ENCODE measurements at places on chromosomes 6 and 20.

GRCh38 chr6:137728386-137729349, 138.4 kb upstream of the TNFAIP3 start:
- no peak for DNase-seq

DNA sequence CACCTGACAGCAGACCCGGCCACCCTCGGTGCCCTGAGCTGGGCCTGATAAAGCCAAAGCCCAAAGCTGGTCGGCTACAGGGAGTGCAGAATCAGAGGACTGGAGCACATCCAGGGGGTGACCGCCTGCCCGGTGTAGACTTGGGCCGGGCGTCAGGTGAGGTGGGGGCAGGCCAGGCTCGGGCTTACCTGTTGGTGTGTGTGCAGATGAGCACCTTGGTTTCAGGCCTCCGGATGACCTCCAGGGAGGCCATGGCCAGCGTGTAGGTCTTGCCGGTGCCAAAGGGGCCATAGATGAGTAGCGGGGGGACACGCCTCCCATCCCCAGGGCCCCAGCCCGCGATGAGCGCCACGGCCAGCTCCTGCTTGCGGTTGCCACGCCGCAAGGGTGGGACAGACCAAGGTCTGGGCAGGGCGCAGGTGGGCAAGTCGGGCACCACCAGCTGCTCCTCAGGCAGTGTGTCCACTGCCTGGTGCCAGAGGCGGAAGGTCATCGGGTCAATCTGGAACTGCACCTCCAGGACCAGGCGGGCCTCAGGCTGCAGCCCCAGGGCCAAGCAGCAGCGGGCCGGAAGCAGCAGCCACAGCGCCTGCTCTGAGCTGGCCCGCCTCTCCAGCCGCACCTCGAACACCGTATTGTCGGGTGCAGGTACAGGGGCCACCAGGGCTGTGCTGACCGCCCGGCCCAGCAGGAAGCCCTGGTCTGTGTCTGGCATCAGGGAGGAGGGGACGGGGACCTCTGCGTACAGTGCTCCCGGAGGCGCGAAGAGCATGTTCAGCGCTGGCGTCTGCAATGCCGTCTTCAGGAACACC, 5.7 kb downstream of the HELZ2 start:
- DNase-seq: no peak

GRCh38 chr6:12472601-12473038, 182.5 kb downstream of the EDN1 start:
- DNase-seq: peak; percentile 58

DNA sequence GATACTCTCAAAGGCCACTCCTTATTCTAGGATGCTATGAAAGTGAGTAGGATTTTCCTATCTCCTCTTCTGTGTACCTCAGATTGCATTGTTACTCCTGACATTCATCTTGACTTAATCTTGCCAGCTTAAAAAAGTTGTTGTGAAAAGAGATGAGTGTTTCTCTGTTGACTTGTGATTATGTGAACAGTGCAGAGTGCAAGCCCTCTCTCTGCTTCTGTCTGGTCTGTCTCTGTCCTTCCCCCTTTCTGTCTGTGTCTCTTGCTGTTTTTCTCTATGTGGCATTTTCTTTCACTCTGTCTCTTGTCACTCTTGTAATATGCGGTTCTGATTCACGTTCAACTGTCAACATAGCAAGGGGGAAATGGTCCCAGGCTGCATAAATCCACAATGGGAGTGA, 306.6 kb downstream of the FARS2 start:
- no peak for DNase-seq

GRCh38 chr6:10831609-10832008, 6.7 kb downstream of the MAK start:
- no peak for DNase-seq

GRCh38 chr6:14447240-14447639, 329.7 kb downstream of the CD83 start:
- DNase-seq: no peak

GRCh38 chr6:6332811-6333244, 12.4 kb upstream of the F13A1 start:
- DNase-seq: no peak

GRCh38 chr20:25014816-25015215, 22.3 kb upstream of the APMAP start:
- peak; percentile 49 for DNase-seq

DNA sequence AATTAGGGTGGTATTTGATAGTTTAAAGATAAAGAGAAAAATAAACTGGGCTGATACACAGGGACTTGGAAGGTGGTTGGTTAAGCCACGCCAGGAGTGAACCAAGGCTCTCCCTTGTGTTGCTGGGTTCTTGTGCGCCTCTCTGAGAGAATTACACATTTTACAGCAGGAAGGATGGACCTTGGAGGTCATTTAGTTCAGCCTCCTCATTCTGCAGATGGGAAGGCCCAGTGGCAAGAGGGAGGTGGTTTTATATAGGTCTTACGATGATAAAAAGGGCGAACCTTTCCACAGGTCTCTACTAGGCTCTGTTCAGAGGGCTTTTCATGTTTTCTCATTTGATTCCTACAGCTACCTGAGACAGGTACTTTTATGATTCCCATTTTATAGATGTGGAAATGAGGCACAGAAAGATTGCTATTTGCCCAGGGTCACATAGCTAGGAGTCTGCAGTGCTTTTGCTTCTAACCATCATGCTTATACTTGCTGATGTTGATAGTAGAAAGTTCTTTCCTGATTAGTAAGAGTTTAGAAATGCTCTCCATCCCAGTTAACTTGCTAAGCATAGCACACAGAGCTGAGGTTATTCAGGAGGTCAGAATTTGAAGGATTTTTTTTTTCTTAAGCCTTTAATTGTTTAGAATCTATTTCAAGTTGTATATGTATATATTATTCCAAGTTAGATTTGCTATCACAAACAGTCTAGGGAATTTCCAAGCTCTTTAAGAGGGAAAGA, 12.8 kb downstream of the HIVEP1 start:
- DNase-seq: no peak

DNA sequence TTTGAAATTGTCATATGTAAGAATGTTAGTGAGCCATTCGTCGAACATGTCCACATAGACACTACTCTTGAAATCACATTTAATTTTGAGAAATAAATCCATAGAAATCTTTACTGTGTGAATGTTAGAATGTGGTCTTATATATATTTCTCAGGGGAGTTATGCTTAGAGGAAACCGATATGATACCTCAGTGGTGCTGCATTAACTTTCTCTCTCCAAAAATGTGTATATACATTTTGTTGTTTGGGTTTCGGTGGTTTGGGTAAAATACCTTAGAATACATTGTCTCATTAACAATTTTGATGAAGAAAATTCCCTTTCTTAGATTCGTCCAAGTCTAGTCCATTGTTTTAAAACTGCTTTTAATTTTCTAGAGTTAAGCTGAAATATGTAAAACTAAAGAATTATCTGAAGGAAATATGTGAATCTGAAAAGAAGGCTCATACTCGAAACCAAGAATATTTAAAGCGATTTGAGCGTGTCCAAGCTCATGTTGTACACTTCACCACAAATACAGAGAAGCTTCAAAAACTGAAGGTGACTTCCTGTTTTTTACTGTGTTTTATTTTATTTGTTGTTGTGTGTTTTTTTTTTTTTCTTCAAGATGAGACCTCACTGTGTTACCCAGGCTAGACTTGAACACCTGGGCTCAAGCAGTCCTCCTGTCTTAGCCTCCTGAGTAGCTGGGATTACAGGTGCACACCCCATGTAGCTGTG, 10.3 kb downstream of the KIZ start:
- no peak for DNase-seq

- no peak for DNase-seq
Observed at GRCh38 chr6:168132531-168133167, 53.6 kb upstream of the FRMD1 start.

- no peak for DNase-seq
Observed at GRCh38 chr6:36827261-36828079, 11.8 kb downstream of the CPNE5 start.

GRCh38 chr6:158643836-158644230, 710 bp downstream of the DYNLT1 start:
- no peak for DNase-seq

DNA sequence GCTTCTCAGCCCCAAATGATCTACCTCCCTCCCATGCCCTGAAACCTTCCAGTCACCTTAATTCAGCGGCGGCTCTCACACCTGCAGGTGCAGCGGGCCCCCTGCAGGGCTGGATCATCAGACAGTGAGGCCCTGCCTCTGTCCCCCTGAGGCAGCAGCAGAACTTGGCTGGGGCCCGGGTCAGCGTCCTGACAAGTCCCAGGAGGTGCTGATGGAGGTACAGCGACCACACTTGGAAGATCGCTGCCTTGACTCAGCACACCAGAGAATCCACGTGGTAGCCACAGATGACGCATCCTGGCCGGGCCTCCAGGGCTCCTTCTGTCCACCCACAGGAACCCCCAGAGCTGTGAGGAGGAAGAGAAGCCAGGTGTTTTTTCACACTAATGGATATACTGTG, 116.4 kb upstream of the THBS2 start:
- DNase-seq: no peak

GRCh38 chr6:42766163-42766670, 15.6 kb upstream of the BICRAL start:
- DNase-seq: no peak

DNA sequence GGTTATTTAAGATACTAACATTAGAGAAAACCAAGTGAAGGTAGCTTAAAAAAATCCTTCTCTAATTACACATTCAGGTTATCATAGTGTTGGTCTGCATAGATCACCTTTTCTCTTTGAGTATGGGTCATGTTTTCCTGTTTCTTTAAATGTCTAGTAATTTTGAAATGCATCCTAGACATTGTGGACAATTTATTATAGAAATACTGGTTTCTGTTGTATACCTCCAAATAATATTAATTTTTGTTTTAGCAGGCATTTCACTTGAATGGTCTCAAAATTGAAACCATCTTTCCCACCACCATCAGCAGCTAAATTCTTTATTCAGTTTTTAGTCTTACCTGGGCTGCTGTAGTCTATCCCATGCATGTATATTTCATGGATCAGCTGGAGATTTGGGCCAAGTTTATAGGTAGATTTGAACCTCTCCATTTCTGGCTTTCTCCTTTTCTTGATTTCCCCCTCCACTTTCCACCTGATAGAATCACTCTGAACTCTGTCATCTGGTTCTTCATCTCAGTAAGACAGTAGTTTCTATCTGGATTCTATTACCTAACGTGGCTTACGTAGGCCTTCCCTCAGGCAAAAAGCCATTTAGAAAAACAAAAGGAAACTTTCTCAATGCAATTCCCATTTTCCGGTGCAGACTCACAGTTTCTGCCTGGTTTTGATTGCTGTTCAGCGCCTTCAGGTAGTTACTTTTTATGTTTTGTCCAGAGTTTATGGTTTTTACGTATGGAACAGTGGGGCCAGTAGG, 52.3 kb downstream of the ZFAND3 start:
- no peak for DNase-seq

GRCh38 chr6:624979-625378, 31.9 kb downstream of the HUS1B start:
- DNase-seq: no peak

- DNase-seq: no peak
Observed at GRCh38 chr6:26459023-26459810, 1.5 kb downstream of the BTN2A1 start.

GRCh38 chr6:72182337-72183246, 296.2 kb downstream of the RIMS1 start:
- no peak for DNase-seq

- DNase-seq: no peak
Observed at GRCh38 chr20:34375977-34376430, 12.9 kb downstream of the ITCH start.

GRCh38 chr6:3323696-3324261, 65.0 kb downstream of the PSMG4 start:
- no peak for DNase-seq

GRCh38 chr20:60317401-60317800, 359.2 kb downstream of the CDH26 start:
- DNase-seq: no peak

DNA sequence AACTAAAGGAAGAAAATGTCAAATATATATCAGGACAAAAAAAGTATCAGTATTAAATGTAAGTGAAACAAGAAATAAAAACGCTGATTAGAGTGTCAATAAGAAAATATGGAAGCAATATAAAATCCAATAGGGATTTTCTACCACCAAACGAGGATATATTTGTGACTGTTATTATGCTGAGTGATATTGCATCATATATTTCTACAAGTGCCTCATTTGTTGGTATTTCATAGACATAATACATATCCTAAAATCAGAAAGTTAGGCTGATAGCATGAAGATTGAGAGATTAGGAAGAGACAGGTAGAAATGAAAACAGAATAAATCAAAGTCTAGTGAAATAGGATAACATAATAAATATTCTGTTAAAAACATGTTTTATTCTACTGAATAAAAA, 429.2 kb upstream of the IRAK1BP1 start:
- DNase-seq: no peak

- DNase-seq: no peak
Observed at GRCh38 chr6:168163096-168163731, 84.2 kb upstream of the FRMD1 start.

DNA sequence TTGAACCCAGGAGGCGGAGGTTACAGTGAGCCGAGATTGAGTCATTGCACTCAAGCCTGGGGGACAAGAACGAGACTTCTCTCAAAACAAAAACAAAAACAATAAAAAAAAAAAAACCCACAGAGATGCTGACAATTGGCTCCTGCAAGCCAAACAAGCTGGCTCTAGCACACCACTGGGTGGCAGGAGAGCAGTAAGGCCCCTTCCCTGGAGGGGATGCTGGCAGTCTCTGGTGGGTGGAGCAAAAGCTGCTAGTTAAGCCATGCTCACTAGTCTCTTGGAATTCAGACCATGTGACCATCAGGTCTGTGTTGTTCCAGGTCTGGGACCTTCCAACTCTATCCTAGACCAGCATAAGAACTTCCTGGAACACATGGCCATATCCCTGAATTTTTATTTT, 18.9 kb upstream of the DSN1 start:
- DNase-seq: peak; percentile 76

- no peak for DNase-seq
Observed at GRCh38 chr6:53692172-53692571, 26.6 kb upstream of the KLHL31 start.

DNA sequence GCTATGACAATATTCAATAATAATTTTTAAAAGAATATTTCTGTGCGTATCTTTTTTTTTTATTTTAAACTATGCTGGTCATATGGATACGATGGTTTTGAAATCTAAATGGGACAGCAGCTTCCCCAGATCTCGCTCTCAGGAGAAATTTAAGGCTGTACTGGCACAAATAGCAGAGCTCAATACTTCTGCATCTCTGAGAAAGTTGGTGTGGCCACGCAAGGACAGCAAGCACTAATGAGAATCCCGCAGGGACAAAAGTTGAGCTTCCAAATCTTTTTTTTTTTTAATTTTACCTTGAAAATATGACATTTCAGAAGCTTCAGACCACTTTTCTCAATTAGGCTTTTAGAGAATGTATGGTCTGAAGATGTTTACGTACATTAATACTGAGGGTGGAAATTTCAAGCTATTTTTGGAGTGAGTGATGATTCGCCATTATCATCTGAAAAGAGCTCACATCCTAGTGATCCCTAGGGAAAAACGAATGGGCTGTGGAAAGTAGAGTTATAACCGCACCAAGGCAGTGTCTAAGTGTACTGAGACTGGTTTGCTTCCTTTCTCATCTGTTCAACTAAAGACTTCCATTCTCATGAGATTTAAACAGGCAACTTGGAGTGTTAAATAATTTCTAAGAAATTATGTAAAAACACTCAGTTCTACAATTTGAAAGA, 840.0 kb downstream of the C6orf118 start:
- no peak for DNase-seq

- DNase-seq: no peak
Observed at GRCh38 chr20:50681359-50682064, 9.8 kb downstream of the RIPOR3 start.

GRCh38 chr20:13492001-13492481, 146.7 kb downstream of the TASP1 start:
- no peak for DNase-seq

GRCh38 chr6:147738099-147738498, 229.6 kb downstream of the SAMD5 start:
- no peak for DNase-seq

GRCh38 chr6:42929821-42930360, 611 bp downstream of the CNPY3 start:
- DNase-seq: no peak
